Kidney (tissue), 22 donors: ENCODE measurements at places on chromosomes 4 and X. TPM values are rescaled to one million over a fixed set of nuclear protein-coding genes. Genes with fewer than 3 reads are reported as not detected.

Gene RS1
- total RNA-seq, result 0.44 TPM

Gene PPP4R3C
- total RNA-seq, result not detected

DNA sequence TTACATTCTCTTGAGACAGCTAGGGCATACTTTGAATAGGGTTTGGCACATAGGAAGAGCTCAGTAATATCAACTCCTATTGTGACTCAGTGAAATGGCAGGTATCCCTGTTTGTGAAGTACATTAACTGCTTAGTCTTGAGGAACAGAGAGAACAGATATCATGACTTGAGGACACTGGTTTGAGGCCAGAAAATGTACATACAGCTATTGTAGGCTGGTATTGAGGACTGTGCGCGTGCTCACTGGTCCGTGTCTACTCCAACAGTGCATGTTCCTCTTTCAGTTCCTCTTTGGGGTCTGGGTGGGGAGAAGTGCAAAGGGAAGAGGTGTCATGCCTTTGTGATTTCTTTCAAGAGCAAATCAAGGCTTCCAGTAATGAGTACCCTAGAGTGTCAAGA is 34.6 kb upstream of the TBC1D9 start:
- DNase-seq, result peak; percentile 19

DNA sequence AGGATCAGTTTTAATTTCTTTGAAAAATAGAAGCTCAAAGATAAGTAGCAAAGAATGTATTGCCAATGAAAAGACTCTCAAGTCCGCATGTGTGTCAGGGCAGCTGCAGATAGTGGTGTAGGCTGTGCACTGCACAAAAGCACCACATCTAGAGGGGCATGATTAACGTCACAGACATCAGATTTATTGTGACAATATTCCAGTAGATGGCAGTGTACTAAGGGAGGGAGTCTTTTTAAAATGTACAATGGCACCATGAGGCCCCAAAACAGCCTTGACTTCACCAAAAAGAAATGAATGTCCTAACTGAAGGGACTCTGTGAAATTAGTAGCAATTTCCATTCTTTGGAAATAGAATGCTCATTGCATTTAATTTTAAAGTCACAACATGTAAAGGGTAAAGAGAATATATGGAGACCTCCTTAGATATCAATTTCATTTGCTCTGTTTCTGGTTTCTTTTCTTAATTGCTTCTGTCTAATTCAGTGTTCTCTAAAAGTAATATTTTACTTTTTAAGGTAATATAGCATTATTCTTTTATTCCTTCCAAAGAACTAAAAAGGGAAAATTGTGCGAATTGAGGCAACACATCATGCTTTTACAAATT is 98.4 kb downstream of the ZNF827 start:
- no peak for DNase-seq

DNA sequence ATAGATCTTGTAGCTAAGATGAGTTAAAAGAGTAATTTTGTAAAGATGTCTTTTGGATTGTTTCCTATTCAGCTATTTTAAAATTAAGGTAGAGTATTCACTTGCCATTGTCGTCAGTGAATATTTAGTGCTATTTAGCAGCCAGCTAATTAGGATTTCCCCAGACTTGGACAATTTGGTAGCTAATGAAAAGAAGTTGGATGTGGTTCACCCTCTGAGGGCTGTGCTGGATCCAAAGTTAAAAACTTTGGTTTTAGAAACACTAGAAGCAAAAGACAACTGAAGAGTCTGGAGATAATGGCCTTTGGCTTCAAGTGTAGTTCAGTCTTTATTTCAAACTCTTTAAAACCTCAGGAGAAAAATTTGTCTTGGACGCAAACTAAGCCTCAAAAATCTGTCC is 41.3 kb downstream of the ATG4A start:
- DNase-seq, result no peak

DNA sequence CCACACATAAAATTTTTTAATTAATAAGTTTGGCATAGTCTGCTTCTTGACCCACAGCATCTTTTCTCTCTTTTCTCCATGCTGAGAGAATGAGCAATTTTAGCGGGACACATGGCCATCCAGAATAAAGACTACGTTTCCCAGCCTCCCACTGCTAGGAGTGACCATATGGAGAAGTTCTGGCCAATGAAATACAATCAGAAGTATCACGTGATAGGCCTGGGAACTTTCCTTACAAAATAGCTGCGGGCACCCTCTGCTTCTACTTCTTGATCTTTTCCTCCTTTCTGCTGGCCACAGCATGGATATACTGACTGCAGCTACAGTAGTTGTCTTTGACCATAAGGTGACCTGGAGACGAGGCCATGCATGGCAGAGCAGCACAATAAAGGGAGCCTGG is 348.0 kb downstream of the BCOR start:
- no peak for DNase-seq

GRCh38 chr4:41176340-41176739 is 38.0 kb downstream of the APBB2 start:
- no peak for DNase-seq
